Right hindlimb (tissue), 1 donor: ENCODE measurements at places on chromosomes 5 and 9.

DNA sequence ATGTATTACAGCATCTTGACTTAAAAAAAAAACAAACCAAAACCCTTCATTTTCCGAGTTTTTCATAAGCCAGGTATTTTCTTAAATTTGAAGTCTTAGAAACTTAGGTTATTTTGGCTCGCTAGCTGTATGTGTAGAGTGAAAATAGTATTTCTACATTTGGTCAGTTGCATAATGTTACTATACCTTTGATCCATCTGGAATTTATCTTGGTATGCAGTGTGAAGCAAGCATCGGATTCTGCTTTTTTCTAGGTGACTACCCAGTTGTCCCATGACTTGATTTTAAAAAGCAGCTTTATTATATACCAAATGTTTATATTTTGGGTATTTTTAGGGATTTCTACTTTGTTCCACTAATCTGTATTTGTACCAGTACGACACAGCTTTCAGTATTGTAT lies 27.7 kb downstream of the UBAP1 start:
- DNase-seq: no peak

- DNase-seq: no peak
Measured at GRCh38 chr5:122907276-122907675, 61.9 kb downstream of the SNX24 start.

GRCh38 chr5:108398964-108399363 lies 17.1 kb upstream of the FBXL17 start:
- DNase-seq: no peak

DNA sequence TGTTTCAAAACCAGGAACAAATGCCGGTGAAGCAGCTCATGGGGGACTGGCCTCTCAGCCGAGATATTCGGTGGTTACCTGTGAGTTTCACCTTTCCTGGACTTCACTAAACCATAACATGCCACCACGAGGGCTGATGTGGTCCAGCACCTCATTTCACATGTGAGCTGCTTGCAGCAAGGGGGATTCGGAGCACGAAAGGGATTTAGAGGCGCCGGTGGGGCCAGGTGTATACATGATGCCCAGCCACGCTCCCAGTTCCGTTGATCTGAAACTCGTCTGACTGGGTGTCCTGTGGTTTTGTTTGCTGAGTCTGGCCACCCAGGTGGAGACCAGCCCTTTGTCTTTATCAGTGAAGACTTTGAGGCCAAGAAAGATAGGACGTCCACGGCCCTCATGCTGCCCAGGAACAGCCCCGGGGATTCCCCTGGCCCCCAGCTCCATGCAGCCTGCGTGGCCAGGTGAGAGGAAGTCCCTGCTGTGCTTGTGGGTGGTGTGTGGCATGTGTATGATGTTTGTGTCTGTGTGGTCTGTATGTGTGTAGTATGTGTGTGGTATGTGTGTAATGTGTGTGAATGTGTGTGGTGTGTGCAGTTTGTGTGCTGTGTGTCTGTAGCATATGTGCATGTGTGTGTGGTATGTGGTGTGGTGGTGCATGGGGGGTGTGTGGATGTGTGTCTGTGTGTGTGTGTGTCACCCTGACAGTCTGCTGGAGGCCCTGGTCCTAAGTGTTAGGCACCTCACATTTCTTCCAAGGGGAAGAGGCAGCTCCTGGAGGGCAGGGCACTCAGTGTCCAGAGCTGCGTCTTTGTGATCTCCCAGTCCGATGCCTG lies 23.4 kb downstream of the PHF2 start:
- DNase-seq: no peak

GRCh38 chr5:72908664-72909063 lies 47.2 kb upstream of the FCHO2 start:
- no peak for DNase-seq

- no peak for DNase-seq
Measured at GRCh38 chr9:125655691-125656410, 51.2 kb downstream of the MAPKAP1 start.

- no peak for DNase-seq
Measured at GRCh38 chr9:14373706-14374105, 59.8 kb upstream of the NFIB start.

DNA sequence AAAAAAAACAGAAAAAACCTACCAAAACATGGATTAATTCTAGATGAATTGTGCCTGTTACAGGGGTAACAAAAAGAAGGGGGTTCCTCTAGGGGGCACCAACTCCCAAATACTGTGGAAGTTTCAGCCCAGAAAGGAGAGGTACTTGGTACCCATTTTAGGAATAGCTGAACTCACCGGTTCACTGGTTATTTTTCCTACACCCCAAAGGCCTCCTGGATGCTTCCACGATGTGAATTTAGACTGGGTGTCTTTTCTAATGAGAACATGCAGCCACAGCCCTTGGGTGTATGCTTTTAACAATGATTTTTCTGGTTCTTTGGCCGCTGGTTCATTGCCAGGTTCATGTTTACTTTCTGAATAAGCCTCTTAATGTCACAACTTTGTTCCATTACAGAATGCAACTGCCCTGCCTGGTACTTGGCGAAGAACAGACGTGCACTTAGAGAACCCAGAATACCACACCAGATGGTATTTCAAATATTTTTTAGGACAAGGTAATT lies 46.7 kb downstream of the GARNL3 start:
- no peak for DNase-seq

DNA sequence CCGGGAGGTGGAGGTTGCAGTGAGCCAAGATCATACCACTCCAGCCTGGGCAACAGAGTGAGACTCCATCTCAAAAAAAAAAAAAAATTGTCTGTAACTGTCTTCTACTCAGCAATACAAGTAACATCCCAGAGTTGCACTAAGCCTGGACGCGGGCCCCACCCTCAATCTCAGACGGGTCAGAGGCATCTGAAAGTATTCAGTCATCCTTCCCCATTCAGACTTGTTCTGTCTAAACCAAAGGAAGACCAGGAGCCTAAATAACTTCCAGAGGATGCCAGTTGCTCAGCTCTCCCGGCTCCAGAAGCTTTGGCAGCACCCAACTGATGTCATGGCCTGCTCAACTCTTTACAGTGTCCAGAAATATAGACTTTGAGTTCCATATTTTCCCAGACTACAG lies 218.6 kb downstream of the AUH start:
- DNase-seq: no peak

DNA sequence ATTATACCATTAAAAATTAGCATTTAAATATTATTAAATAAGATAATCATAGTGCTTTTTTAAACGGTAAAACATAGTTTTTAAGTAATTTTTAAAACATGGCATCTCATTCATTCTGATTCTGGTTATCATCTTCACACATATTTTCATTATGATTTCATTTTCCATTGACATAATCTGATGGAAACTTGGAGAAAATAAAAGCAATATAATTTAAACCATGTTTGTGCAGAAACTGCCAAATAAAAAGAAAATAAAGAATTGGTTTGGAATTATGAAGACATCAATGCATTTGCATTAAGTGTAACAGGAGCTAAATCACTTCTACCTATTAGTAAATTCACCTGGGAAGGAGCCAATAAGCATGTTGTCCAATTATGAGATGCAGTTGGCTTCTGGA lies 490.1 kb upstream of the CD180 start:
- no peak for DNase-seq

DNA sequence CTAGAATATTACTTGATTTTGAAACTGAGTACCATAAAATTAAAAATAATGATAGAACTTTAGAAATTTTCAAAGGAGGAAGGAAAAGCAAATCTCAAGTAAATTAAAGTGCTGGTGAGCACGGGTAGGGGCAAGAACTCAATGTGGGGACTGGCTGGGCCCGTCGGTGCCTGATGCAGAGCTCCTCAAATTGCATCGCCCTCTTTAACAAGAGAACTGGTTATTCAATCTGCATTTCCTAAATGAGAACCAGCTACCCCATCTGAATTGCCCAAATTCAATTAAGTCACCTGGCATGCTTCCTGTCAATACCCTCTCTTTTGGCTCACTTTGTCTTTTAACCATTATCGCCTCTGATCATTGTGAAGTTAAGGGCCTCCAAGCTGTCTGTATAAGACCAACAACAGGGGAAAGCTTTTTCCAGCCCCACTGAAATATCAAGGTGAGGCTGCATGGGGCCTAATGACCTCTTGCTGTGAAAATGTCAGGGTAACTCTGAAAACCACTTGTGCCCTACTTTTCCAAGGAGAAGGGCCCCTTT lies 316.7 kb downstream of the SLIT3 start:
- DNase-seq: no peak

DNA sequence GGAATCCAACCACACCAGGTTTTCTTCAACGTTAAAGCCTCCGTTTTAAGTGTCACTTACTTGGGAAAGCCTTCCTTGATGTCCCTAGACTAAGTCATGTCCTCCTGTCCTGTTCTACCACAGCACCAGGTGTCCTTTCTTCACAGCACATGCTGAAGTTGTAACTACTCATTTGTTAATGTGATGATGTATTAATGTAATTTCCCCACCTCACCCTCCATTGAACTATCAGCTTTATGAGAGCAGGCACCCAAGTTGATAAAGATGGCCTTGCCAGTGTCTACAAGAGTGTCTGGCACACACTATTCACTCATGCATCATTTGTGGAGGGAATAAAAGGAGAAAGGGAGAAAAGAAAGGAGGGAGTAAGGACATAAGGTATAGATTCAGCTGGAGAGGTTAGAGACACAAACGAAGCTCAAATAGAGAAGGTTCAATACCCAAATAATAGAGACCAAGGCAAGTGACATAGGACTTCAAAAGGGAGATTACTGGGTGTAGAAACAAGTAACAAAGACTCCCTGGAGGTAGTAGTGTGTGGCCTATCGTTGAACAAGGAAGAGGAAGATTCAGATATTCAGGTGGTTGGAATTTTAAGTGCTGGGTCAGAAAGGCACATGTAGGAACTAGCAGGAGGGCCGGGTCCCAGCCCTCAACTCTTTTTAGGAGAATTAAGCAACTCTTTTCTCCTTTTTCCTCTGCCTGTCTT lies 6.6 kb downstream of the ITK start:
- no peak for DNase-seq

GRCh38 chr5:131324303-131324702 lies 60.5 kb downstream of the CDC42SE2 start:
- DNase-seq: peak; percentile 70

DNA sequence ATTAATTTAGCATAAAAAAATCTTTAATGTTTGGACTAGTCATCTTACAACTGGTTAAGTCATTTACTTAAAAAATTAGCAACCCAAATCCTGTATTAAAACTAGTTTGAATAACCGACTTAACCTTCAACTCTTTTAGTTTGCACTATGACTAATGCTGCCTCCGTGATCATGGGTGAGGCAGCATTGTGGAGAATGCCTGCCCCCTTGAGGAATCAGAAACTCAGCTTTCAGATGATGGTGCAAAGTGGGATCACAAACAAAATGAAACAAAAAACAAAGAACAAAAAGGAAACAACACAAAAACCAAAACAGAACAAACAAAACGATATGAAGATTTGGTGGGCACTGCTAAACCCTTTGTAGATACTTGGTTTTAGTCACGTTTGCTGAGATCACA lies 127.0 kb upstream of the PALM2AKAP2 start:
- DNase-seq: no peak
